ENCODE measurements at places on chromosomes 3 and 15.

- no peak for DNase-seq
Observed at GRCh38 chr15:88740356-88740755, 62.9 kb upstream of the ACAN start.

DNA sequence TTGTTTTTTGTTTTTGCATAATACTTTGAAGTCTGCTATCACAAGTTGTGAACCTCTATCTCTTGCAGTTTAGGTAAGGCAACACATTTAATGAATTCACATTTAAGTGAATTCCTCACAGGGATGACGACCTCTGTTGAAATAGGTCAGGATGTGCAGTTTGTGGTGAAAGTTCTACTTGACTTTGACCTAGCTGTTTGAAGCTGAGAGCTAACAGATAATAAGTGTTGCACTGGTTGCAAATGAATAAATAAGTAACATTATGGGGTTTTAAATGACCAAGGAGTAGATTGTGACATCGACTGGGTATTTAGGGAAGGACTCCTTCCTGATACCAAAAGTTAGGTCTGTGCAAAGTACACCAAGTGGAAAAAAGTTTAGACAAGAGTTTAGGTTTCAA is 23.9 kb downstream of the NIT2 start:
- no peak for DNase-seq

DNA sequence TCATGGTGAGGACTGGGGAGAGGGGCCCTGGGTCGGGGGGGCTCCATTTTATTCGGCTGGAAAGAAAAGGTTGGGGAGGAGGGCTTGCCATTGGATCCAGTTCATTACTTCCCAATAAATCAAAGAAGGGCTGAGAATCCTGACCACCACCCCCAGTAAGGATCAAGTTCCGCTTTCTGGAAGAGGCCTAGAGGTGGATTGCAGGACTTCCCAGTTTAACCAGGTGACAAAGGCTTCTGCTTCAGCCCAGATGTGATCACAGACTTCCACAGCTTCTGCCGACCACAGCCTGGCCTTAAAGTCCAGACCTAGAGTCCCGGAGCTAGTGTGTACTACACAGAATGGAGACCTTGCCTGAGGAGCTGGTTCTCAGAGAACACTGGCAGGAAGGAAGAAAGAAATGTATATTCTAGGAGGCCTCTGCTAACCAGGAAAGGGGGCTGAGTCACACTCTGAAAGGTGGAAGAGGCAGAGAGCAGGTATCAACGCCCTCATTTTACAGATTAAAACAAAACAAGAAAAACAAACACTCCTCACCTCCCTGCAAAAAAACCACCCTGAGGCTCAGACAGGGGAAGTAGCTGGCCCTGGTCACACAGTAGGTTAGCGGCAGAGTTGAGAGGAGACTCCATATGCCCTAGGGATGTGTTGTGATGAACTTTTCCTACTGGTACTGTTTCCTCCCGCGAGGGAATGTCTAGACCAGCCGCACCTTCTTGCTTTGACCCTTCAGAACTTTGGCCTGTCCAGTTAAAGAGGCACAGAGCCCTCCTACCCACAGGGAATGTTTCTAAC is 1.1 kb upstream of the CEMIP start:
- DNase-seq: no peak

GRCh38 chr3:119608405-119609000 is 10.8 kb downstream of the PLA1A start:
- no peak for DNase-seq

- DNase-seq: no peak
Observed at GRCh38 chr15:59549301-59550185, 62.0 kb upstream of the GCNT3 start.

- no peak for DNase-seq
Observed at GRCh38 chr15:97072545-97072944, 742.0 kb downstream of the NR2F2 start.

- DNase-seq: no peak
Observed at GRCh38 chr3:58899953-58900298, 149.9 kb downstream of the CFAP20DC start.

GRCh38 chr3:51967384-51968169 is at the start of gene PCBP4:
Gene PCBP4, minus strand, starts transcription at chr3:51967454. Its CDS starts 6,214 bp downstream, at chr3:51961240.
- peak; percentile 77 for DNase-seq

- DNase-seq: no peak
Observed at GRCh38 chr3:45571969-45572368, 22.6 kb upstream of the LIMD1 start.

DNA sequence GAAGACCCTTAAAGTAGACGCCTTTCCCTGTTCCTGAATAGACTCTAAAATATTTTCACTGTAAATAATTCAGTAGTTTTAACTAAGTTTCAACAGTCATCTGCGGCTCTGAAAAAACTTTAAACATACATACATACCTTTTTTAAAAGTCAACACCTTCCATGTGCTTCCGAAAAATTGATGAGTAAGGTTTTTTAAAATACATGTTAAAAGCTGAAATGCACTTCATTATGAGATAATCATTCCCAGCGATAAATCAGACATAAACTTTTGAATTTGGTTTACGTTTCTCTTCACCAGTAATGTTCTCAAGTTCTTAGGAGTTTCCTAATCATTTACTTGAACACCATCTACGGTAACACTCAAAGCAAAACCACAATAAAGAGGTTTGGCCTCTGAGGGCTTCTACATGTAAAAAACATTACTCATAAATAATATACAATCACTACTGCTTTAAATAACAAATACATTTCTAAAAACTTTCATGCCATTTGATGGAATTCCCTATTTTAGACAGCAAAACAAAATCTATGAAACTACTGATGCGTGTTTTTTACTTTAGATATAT is 403.5 kb downstream of the SHQ1 start:
- DNase-seq: no peak

GRCh38 chr15:58361273-58361759 is 70.5 kb upstream of the LIPC start:
- no peak for DNase-seq

DNA sequence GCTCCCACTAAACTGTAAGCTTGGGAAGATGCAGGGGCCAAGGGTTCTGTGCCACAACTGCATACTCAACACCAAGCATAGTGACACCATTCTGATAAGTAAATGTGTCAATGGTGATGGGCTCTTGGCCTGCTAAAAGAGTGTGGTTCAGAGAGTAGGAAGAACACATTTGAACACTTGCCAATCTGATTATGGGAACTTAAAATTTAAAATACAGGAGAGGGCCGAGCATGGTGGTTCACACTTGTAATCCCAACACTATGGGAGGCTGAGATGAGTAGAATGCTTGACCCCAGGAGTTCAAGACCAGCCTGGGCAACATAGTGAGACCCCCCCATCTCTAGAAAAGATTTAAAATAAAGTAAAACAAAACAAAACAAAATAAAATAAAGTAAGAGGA is 34.1 kb downstream of the PTPN9 start:
- DNase-seq: no peak

DNA sequence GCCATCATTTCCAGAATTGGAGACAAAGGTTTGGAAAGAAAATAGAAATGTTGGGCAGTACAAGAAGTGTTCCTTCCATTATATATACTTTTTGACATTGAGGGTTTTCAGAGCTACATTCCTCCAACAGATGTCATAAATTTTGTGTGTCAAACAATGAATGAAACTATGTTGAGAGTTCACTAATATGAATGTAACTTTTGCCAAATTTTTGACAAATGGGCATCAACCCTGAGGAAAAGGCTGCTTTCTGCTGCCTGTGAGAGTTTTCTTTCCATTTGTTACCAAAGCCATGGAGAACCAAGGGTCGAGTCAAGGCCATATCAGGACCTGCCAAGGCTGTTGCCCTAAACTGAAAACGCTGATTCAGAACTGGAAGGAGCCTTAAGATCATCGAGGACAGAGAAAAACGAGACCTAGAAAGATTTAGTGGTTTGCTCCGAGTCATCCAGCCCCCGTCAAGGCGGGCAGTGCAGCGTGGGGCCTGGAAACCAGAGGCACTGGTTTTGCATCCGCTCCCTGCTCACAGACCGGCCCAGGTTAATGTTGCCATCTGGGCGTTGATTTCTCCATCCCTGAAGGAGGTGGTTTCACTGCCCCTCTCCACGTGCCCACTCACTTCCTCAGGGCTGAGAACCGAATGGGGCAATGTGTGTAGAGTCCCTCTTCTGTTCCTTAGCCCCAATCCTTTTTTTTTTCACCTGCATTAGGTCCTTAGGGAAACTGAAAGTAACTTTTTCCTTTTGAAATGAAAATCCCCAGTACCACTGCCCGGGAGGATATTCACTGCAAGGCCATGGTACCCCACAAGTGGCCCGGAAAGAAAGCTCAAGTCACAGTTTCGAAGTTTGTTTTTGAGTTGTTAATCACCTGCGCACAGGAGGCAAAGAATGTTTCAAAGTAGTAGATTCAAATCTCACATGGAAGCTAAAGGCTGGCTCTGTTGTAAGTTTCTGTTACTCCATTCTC is 32.8 kb downstream of the TPM1 start:
- DNase-seq: no peak

- no peak for DNase-seq
Observed at GRCh38 chr3:120645083-120645845, 36.8 kb downstream of the HGD start.

- no peak for DNase-seq
Observed at GRCh38 chr3:175150812-175151401, 291.8 kb downstream of the NAALADL2 start.

- DNase-seq: no peak
Observed at GRCh38 chr3:116020495-116020894, 397.2 kb downstream of the GAP43 start.

DNA sequence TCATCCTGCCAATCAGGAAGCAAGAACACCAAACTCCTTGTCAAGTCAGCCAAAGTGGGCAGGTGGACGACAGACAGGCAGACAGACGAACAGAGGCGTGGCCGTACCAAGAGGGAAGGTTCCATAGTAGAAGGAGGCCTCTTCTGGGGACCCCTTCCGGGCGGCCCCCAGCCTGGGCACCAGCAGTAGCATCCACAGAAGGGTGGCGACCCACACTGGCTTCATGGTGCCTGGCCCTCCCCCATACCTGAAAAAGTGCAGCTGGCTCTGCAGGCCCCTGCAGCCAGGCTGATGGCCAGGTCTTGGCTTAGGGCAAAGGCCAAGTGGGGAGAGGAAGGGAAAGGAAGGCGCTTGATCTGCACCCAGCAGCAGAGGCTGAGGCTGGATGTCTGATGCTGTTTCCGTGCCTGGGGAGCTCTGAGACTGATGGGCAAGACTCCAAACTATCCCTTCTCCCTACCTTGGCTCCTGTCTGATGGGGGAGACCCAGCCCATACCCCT is 607 bp downstream of the LCTL start:
- no peak for DNase-seq

GRCh38 chr3:13657660-13658435 is 108.9 kb downstream of the FBLN2 start:
- DNase-seq: peak; percentile 11

DNA sequence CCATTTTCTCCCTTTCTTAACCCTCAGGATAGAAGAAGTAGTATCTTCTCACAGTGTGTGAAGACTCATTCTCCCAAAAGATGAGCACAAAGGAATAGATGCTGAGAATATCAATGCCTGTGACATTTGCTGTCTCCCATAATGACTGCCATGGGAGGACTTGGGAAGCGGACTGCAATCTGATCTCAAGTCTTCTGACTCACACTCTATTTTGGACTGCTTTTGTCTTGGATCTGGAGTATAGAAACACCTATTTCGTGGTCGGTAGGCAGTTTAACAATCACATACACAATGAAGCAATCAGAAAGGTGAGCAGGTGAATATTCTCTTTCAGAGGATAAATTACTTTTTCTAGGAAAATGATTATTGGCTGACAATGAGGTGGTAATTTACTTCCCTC is 852.0 kb downstream of the FHIT start:
- no peak for DNase-seq

GRCh38 chr15:48202068-48202467 is 4.0 kb upstream of the SLC12A1 start:
- DNase-seq: no peak

DNA sequence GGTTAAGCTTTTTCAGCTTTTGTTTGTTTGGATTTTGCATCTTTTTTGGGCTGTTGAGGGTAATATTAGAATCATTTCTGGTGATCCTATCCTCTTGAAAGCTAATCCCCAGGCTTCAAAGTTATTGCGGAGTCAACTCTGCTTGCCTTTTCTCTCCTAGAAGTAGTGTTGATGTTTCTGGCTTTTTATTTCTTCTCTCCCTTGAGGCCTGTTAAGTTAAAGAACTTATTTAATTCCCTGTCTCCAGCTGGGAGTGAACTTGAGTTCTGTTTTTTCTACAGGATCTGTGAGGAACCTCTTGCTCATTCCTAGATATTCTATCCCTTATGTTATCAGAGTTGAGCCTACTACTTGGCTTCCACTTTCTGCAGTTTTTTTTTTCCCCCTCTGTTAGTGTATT is 34.1 kb upstream of the CACNA1D start:
- DNase-seq: no peak

DNA sequence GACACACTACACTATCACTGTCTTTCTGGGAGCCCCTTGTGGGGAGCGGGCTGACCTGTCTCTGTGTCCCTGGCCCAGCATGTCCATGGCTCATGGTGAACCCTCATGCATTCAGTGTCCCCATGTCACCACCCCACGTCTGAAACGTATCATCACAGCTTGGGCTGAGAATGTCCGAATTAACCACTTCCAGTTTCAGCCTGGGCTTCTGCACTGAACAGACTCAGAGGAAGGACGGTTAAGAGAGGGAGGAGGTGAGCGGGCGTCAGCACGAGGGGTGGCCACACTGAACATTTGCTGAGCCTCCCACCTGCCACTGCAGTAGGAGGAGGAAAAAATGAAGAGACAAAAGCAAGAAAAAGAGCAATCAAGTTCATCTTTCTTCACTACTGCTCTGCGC is 30.5 kb downstream of the ATP2B2 start:
- DNase-seq: no peak

DNA sequence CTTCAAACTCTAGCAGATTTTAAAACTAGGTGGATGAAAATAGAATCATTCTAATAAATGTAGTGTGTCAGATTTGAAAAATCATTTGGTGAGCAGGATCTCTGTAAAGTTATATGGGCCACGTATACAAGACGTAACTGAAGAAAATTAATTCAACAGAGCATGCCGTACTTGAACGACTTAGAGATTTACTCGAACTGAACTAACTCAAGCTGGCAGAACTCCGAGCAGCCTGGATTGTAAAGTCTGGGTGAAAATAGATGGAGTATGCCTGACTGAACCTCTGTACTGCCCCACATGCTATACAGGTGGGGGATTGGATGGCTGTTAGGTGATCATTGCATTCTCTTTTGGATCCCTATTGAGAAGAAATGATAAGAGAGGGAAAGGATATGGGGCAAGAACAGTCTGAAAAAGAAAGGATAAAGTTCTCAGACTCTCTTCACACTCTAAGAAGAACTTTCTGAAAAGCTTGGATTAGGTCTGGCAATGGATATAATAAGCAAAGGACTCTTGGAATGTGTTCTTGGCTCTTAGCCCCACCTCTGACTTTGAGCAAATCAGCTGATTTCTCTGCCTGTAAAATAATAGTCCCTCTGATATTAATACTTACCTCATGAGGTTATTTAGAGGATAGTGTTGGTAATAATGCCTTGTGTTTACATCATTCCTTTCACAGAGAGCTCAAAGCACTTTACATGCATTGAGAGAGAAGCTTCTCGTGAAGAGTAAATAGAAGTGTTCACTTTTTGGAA is 147.5 kb downstream of the FILIP1L start:
- DNase-seq: no peak

- no peak for DNase-seq
Observed at GRCh38 chr3:63719796-63720445, 67.4 kb downstream of the SNTN start.
